GM23248 (cell line): ENCODE measurements at places on chromosomes 6 and 20. TPM values are rescaled to one million over a fixed set of nuclear protein-coding genes. Genes with fewer than 3 reads are reported as not detected.

- peak; percentile 74 for DNase-seq
These were observed 31.7 kb upstream of the CCN5 start for GRCh38 chr20:44683263-44684046.

GRCh38 chr20:47725248-47725973 is 59.9 kb downstream of the SULF2 start:
- DNase-seq = peak; percentile 84

- no peak for DNase-seq
These were observed 120.9 kb downstream of the SYCP2 start for GRCh38 chr20:59812286-59813125.

DNA sequence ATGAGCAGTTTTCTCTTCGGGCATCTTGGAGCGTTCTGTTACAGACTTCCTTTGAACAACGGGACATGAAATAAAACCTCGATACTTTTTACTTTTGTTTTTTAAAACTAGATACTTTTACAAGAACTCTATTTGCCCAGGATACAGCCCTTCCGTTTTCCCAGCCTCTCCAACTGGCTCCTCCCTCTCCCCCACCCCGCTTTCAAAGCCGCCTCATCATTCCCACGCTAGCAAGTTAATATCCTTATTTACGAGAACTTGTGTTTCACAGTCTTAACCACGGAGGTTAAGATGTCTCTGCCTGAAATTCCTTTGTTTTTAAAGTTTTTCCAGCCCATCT is 241 bp upstream of the CFAP206 start:
- DNase-seq = peak; percentile 79

Gene CDH4
- 3.9 and 4.4 TPM in 2 replicates for total RNA-seq

- DNase-seq = peak; percentile 47
These were observed 185.7 kb upstream of the FLRT3 start for GRCh38 chr20:14523090-14523489.

- peak; percentile 22 for DNase-seq
These were observed 56.2 kb upstream of the ARID1B start for GRCh38 chr6:156720691-156721685.

DNA sequence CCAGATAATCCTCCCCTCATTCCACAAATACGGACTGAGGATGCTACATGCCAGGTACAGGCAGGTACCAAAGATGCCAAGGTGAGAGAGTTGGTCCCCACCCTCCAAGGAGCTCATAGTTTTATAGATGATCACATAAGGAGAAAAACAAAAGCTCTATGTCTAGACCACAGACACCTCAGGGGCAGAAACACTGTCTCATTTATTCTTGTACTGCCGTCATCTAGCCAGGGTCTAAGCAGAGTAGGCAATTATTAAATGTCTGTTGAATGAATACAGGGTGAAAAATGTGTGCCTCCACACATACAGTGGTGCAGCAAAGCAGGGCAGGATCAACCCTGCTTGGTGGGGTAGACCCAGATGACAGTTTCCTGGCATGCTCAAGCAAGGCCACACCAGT is 439.8 kb upstream of the JARID2 start:
- DNase-seq = no peak

DNA sequence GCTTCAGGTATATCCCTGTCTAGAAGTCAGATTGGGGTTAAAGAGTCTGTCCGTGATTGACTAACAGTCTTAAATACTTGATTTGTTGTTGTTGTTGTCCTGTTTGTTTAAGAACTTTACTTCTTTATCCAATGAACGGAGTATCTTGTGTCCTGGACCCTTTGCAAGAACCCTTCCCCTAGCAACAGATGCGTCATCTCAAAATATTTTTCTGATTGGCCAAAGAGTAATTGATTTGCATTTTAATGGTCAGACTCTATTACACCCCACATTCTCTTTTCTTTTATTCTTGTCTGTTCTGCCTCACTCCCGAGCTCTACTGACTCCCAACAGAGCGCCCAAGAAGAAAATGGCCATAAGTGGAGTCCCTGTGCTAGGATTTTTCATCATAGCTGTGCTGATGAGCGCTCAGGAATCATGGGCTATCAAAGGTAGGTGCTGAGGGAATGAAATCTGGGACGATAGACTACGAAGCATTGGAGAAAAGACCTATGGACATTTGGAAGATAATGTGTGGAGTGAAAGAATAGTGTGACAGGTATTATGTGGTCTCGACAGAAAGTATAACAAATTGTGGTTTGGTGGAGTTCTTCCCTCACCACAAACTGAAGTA is at the start of gene HLA-DRA:
Gene HLA-DRA, plus strand, starts transcription at position 286 of the 613 bp plus-strand sequence. Its CDS starts 64 bp downstream, at position 350.
- peak; percentile 57 for DNase-seq

Gene EEF1A2
- total RNA-seq = 0.43 TPM in 1 of 2 replicates, not detected in the other

- no peak for DNase-seq
These were observed 80.7 kb downstream of the RREB1 start for GRCh38 chr6:7188492-7188891.

- DNase-seq = no peak
These were observed 368.5 kb downstream of the ZFAND3 start for GRCh38 chr6:38187811-38188590.

DNA sequence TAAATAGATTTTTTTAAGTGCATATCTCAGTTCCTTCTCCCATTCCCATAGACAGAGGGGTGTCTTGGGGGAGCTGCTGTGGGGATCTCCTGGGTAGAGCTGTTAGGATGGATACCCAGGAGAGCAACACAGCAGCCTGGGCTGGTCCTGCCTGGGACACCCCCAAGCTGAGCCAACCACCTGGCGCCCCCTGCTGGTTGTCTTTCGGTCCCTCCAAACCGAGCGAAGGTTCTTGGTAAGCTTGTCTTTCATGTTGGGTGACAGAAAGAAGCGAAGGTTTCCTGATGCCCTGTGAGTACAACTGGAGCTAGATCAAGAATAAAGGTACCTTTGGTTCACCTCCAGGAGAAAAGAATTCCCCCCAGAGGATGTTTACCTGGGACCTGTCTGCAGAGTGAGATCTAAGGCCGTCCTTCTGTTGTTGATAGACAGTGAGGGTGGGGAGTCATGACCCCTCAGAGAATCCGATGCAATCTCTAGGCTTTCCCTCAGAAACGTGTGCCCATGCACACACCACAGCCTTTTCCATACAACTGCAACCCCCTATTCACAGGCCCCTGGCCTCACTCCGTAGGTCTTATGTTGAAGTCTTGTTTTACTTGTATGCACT is 50.8 kb downstream of the SNX9 start:
- peak; percentile 76 for DNase-seq

Gene BTNL2
- total RNA-seq = not detected in 2 replicates

Gene HUS1B
- 0.32 TPM in 1 of 2 replicates, not detected in the other for total RNA-seq

DNA sequence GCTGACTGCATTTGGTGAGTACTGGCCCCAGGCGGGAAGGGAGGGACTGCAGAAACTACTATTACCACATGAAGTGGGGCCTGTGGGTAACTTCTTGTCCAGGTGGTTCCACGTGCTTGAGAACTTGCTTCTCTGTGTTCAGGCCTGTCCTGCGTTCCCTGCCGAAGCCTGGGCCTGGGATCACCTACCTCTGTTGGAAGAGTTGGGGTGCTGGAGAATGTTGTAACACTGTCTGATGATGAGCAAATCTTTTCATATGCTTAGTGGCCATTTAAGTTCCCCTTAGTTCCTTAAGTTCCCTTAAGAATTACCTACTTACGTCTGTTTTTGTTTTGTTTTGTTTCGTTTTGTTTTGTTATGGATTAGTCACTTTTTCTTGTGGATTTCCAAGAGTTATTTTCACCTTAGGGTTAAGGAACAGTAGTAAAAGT is 154.4 kb downstream of the DTNBP1 start:
- DNase-seq = no peak

Gene GGTLC1
- not detected in 2 replicates for total RNA-seq

- DNase-seq = no peak
These were observed 86.6 kb upstream of the TPD52L1 start for GRCh38 chr6:125066964-125067363.

- no peak for DNase-seq
These were observed 8.7 kb downstream of the ENPP3 start for GRCh38 chr6:131645846-131646245.

GRCh38 chr6:1737463-1738311 is 128.0 kb downstream of the FOXC1 start:
- no peak for DNase-seq

GRCh38 chr6:27286141-27286540 is 25.9 kb downstream of the POM121L2 start:
- no peak for DNase-seq
